Activated gamma-delta T cell (primary cell): ENCODE measurements at places on chromosomes 13 and 19.

- DNase-seq, result no peak
Measured at GRCh38 chr13:34344816-34345215, 526.9 kb downstream of the RFC3 start.

DNA sequence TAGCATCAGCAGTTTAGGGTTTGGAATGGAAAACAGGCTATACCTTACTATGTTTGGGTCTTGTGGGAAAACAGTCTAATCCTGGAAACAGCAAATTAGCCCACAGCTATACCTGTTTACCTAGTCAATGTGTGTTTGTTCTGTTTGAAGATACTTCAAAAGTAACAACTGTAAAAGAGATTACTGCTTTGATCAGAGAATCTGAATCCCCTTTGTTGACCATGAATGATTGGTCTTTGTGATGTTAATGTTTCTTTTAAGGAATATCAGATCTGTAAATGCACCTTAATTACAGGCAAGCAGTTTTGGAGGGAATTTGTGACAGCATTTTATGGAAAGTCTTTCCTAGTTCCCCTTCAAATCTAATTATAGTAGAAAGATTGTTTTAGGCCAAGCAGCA lies 20.7 kb upstream of the KLF5 start:
- DNase-seq, result no peak

GRCh38 chr19:11534538-11534937 lies 4.1 kb upstream of the CNN1 start:
- no peak for DNase-seq

- DNase-seq, result no peak
Measured at GRCh38 chr13:34805347-34805746, 136.7 kb upstream of the NBEA start.

- no peak for DNase-seq
Measured at GRCh38 chr13:81207231-81207630, 866.3 kb upstream of the SPRY2 start.

DNA sequence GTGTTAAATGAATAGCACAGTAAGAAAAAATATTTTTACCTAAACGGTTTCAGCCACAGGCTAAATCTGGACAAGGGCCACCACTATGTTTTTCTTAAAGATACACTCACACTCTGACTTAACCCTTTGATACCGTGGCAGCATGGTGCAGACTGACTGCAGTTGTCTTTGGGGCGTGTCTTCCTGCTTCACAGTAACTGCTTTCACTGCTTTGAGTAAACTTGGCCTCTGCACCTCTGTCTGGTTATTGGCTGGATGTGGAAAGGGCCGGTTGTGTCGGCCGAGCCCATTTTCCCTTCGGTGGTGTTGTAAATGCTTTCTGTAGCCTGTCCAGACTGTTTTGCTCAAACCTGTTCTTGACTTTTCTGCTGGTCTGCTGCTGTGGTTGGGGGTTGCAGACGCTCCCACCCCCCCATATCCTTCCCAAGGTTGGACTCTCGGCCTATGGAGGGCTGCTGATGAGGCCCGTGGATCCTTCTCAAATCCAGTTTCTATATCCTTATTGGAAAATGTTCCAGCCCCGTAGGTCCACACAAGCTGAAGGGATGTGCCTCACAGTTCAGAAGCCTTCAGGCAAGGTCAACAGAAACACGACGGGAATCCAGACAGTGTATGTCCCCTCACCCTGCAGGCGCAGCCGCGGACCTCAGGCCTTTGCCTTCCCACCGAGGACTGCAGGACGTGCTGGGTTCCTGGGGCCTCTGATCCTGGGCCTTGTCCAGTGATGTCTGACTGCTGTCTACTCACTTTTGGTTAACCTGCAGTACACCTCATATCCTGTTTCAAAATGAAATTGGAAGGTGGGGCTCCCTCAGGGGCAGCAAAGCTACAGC lies 90.2 kb upstream of the RNF113B start:
- no peak for DNase-seq

DNA sequence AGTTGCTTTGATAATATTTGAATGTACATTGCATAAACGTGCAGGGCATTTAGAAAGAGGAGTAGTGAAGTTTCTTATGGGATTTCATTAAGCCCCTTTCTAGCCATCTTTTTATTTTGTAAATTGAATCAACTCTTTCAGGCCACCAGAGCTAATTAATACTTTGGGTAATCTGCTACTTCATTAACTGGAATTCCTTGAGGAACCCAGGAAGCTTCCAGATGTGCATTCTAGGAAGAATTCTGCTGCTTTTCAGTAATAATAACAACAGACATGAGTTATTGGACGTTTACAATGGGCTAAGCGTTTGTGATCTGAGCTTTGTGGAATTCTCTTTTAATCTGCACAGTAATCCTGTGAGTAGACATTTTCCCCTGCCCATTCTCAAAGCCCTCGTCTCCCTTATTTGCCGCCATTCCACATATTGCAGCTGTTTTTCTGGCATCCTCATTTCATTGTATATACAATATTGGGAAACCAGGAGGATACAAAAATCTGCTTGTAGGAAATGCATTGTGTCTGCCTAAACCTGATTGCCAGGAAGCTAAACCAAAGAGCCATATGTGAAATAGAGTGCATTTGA lies 103.9 kb downstream of the HS6ST3 start:
- no peak for DNase-seq

DNA sequence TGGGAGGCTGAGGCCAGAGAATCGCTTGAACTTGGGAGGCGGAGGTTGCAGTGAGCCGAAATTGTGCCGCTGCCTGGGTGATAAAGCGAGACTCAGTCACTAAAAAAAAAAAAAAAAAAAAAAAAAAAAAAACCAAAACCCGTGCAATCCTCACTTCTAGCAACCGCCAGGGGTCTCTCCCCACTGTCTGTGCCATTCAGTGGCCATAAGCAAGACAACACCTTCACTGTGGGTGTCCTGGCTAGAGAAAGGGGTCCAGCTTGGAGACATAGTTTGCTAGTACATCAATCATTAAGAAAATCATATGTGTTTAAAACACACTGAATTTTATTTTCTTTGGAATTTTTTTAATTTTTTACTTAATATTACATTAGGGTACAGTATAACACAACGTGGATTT lies 68.2 kb downstream of the RASL11A start:
- no peak for DNase-seq

DNA sequence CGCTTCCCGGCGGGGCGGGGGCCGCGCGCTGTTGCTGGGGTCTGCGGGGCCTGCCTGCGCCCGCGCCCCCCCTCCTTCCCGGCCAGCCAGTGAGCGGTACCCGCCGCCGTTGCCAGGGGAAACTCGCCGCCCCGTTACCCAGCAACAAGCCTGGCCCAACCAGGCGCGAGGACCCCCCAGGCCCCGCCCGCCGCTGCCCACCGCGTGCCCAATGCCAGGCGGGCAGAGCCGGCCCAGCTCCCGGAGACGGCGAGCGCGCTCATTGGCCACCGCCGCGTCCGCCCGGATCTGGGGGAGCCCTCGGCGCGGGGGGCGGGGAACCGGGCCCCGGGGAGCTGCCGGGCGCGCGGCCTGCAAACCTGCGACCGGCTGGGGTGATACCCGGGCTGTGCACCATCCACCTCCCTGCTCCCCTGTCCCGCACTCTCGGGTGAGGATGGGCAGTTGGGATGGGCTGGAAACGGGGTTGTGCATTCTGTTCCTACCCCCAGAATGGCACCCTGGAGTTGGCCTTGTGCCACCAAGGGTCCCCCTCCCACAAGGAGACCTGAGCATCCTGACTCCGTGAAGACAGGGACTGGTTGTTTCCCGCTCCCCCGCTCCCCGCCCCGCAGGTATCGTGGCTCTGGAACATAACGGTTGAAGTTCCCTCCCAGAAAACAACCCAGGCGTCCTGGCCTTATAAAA lies 8.8 kb upstream of the BBC3 start:
- peak; percentile 75 for DNase-seq

DNA sequence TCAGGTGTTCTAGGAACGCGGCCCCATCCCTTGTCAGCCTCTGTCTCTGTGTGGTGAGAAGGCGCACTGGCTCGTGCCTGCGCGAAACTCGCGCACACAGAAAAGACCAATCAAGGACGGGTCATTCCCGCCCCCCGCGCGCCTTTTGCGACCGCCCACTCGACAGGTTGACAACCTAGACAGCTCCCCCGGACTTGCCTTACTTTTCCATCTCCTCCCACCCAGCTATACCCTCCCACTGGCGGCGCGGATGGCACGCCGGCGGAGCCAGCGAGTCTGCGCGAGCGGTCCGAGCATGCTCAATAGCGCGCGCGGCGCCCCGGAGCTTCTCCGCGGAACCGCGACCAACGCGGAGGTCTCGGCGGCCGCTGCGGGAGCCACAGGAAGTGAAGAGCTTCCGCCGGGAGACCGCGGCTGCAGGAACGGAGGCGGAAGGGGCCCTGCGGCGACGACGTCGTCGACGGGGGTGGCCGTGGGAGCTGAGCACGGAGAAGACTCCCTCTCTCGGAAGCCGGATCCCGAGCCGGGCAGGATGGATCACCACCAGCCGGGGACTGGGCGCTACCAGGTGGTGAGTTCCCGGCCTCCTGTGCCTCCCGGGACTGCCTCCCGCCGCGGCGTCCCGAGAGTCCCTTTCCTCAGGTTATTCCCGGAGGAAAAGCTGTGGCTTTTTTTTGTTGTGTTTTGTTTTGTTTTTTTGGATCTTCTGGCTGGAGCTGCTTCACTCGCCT lies at the start of gene NDFIP2:
Gene NDFIP2, plus strand, starts transcription at position 202 of the 731 bp plus-strand sequence. Its CDS starts 49 bp downstream, at position 251.
- DNase-seq, result peak; percentile 86

DNA sequence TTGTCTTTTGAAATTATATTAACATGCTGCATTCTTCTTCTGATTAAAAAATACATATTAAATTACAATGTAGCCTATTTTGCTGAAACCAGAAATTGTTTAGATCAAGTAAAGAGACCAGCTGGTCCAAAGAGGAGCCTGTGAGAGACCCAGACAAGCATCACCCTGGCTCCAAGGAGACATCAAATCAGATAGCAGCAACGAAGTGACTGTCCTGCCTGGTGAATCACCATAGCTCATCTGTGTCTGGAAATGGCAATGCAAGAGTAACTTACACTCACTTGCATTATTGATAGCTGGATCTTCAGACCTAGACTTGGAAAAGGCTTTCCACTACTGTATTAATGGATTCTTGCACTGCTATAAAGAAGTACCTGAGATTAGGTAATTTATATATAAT lies 169.1 kb downstream of the KCTD12 start:
- no peak for DNase-seq

- no peak for DNase-seq
Measured at GRCh38 chr19:33098055-33098534, 17.1 kb downstream of the GPATCH1 start.

DNA sequence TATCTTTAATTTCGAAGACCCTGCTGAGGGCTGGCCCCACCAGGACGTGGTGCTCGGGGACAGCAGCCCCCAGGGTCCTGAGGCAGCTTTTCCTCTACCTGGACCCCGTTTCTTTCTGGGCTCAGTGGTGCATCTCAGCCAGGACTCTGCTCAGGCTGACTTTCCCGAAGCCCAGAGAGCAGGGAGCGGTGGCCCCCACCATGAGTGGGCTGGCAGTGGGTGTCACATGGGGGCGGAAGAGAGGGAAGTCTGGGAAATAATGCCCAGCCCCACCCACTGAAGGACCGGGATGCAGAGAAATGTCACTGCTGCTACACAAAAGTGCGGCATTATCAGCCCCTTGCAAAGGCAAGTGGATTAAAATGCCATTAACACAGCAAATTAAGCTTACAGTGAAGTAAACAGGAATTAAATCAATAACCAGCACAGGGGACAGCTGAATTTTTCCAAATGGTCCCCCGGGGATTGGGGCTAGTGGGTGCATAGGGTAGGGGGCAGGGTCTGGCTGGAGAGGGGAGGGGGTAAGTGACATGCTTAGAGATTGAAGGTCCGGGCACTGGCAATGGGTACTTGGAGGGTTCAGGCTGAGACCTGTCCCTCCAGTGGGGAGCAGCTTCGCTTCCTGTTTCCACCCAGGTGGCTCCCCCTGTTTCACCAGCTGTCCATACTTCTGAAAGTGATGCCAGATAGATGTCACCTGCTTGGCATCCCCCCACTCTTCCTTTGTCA lies 177.3 kb downstream of the URI1 start:
- DNase-seq, result no peak

GRCh38 chr13:31038834-31039552 lies 106.5 kb downstream of the TEX26 start:
- no peak for DNase-seq

DNA sequence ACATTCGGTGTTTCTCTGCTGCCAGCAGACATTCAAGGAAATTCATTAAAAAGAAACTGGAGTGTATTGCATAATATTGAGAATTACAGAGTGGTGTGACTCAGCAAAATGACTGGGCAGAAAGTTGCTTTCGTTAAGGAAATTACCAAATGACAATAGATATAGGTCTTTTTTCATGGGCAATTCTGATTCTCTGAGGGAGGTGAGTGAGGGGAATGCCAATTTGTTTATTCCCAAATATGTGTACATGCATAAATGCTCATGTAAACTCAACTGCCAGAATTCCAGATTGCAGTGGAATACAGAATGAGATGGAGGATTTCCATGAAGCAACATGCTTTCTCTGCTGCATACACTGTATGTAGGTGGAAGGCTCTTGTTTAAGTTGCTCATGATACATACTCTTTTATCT lies 1730.1 kb downstream of the SLITRK5 start:
- no peak for DNase-seq

- DNase-seq, result no peak
Measured at GRCh38 chr19:16139752-16140151, 3.7 kb upstream of the HSH2D start.

DNA sequence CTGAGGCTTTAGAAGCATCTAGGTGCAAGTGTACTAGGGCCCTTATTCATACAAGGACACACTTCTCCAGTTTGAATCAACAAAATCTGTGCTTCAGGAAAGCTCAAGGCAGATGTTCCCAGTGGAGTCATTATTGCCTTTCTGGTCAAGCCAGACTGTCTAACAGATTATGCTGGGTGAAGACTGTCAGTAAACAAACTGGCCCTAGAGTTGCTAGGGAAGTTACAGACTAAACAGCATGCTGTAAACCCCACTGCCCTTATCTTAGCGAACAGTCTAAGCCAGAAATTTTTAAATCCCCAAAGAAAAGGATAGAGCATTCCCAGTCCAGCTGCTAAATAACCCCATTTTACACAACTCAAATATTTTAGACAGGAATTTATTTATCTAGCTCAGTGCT lies 1701.3 kb upstream of the PRR20A start:
- no peak for DNase-seq

DNA sequence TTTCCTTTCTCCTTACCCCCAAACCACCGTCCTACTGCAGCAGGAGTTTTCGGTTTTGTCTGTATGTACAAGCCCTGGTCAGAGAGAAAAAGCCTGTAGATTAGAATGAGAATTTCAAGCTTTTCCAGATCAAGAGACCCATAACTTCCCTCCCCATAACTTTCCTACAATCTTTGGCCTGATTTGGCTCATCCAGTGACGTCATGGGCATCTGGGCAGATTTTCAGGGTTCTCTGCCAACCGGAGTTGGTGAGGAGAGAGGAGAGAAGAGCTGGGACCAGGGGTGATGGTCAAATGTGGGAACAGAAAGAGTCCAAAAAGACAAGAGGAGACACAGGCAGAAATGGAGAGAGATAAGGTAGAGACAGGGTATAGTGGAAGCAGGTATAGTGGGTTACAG lies 10.5 kb downstream of the IZUMO2 start:
- DNase-seq, result no peak

DNA sequence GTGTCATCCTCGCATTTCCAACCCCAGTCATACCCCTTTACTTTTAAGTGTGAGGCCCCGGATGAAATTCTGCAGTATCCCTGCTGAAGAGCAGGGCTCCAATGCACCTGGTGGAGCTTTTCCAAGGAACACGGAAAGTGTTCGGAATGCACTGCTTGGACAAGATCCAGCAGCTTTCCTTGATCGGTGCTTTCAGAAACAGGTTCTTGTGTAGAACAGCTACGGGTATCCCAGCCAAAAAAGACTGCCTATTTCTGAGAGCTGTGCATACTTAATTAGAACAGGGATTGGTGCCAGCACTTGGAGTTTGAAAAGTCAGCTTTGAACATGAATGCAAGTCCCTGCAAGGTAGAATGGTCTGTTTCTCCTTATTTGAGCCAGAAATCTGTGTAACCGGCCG lies 87.2 kb upstream of the C1QTNF9B start:
- no peak for DNase-seq

GRCh38 chr19:44582581-44583265 lies 30.6 kb upstream of the IGSF23 start:
- no peak for DNase-seq
